ENCODE measurements at places on chromosomes 7 and 10.

- DNase-seq = no peak
These were observed 223.4 kb downstream of the BMPER start for GRCh38 chr7:34128762-34129161.

- DNase-seq = no peak
These were observed 141.8 kb upstream of the ASAH2 start for GRCh38 chr10:50392966-50393718.

GRCh38 chr7:157150882-157151281 lies 12.2 kb downstream of the UBE3C start:
- peak; percentile 15 for DNase-seq

GRCh38 chr7:71766016-71766415 lies 634.1 kb downstream of the GALNT17 start:
- no peak for DNase-seq

- DNase-seq = no peak
These were observed 74.0 kb upstream of the SEC61G start for GRCh38 chr7:54833001-54833467.

GRCh38 chr10:1468811-1469210 lies 268.5 kb downstream of the ADARB2 start:
- DNase-seq = no peak

- DNase-seq = no peak
These were observed 126.8 kb downstream of the WDR37 start for GRCh38 chr10:1183033-1183396.

DNA sequence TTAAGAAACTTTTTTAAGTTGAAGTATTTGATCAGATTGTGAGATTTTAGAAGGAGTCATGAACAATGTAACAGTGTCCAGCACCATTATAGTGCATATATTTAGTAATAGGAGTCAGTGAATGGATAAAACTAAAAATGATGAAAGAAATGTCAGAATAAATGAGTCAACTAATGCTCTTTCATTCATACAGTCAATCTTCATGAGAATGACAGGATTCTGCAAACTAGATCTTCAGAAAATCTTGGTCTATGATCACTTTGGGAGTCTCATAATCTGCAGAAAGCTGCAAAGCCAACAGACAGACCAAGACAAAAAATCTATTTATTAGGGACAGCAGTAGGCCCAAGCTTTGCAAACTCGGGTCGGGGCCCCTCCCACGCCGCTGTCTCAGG lies 710 bp downstream of the RNLS start:
- DNase-seq = no peak

DNA sequence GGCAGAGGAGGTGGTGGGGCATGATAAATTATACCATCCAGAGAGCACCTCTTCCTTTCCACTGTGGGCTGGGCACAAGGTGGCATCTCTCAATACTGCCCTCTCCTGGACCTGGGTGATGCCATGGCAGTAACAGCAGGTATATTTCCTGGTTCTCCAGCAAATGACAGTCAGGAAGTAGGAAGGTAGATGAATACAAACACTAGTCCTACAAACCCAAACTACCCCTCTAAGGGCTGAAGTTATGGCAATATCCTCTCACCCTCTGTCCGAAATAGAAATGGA lies 1004.9 kb downstream of the KCNMA1 start:
- DNase-seq = no peak

DNA sequence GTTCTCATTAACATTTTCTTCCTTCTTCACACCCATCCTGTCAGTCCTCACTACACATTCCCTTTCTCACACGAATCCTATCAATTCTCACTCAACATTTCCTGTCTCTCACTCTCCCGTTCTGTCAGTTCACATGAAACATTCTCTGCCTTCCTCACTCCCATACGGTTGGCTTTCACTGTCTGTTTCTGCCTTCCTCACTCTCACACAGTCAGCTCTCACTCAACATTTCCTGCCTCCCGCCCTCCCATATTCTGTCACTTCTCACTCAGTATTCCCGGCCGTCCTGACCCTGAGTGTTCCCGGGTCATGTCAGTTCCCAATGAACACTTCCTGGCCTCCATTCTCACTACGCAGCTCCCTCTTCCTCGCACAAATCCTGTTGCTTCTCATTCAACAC lies 61.5 kb downstream of the DYNC2I1 start:
- no peak for DNase-seq

- DNase-seq = no peak
These were observed 106.7 kb downstream of the CUX1 start for GRCh38 chr7:101924171-101924570.

- no peak for DNase-seq
These were observed 53.0 kb upstream of the TMEM168 start for GRCh38 chr7:112843151-112843550.

DNA sequence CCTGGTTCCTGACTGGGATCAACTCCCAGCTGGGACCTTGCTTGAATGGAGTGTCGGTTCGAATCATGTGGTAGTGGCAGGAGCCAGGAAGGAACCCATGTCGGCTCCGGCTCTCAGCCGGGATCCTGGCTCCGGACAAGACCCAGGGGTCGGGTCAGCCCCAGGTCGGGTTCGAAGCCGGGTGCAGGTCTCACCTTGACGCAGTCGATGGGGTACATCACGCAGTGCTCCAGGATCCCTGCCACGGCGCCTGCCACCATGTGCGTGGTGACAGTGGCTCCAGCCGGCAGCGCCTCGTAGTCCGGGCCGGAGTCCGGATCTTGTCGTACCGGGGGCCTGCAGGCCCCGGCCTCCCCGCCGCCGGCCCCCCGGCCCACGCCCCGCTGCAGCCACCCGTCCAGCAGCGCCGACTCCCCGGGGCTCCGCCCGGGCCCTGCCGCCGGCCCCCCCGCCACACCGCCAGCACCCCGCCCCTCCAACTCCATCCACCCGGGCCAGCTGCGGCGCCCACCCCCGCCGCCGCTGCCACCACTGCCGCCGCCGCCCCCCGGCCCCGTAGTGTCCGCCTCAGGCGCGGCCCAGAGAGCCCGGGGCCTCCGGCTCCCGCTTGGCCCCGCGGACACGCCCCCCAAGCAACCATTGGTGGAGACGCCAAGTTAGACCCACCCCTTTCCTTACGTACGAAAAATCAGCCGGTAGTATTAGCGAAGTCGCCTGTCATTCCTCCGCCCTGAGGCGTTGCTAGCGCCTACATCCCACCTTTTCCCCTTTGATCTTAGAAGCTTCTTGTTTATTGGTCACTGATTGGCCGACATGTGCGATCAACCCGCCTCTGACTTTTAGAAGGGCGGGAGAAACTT lies at the start of gene SLC25A28:
SLC25A28 (minus strand) TSS at position 589 of the 860 bp plus-strand sequence; CDS start at position 485, 104 bp downstream.
- DNase-seq = peak; percentile 100

GRCh38 chr10:130175074-130175473 lies 38.9 kb downstream of the GLRX3 start:
- no peak for DNase-seq

- DNase-seq = no peak
These were observed 157.2 kb downstream of the SH2D4B start for GRCh38 chr10:80694930-80695329.

DNA sequence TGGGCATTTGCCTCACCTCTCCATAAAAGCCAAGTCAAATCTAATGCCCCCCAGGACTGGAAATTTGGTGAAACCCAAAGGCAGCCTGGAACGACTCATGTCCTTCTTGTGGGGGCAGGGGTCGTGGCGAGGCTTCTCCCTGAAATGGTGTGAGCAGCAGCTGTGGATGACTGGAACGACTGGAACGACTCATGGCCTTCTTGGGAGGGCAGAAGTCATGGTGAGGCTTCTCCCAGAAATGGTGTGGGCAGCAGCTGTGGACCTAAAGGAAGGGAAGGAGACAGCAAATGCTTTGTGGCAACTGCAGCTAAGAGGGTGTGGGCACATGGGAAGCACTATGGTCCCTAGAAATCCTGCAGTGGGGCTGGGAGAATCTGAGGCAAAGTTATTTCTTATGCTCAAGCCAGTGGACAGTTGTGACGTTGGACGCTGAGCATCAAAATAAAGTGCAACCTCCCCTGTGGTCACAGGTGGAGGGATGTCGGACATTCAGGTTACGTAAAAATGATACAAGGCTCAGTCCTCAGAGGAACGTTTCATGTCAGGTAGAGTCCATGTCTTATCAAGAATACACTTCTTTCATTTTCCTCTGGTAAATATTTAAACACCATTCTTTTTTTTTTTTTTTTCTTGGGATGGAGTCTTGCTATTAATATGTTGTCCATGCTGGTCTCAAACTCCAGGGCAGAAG lies 107.0 kb upstream of the KIF5B start:
- DNase-seq = no peak

DNA sequence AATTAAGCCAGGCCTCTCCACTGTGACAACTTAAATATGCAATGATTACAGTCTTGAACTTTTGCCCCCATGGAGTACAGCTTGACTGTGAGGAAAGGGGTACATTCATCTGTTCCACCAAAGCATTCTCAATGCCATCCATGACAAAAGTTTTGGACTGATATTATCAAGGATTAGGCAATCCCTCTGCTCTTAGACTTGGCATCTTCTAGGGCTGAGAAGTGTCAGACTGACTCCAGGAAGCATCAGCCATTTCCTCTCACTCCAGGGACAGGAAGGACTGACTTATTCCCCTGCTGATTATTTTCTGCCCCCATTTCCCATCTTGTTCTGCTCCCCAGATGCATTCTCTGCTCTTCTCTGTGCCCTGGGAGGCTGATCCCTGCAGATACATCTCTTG lies 69.7 kb downstream of the ZNF365 start:
- DNase-seq = no peak

DNA sequence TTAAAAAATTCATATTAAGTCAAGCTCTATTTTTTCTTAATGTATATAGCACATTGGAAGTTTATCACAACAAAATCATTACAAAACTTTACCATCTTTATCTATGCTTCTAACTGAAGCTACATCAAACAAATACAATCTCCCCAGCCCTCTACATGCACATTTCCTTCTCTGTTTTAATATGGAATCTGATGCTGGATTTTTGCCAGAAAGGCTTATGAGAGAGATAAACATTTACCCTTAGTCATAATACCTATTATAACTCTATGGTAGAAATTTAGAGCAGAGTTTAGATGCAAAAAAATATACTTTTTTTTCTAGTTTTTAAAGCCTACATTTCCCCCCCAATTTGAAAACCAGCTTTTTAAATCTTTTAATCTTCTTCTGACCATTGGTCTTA lies 1198.6 kb downstream of the GATA3 start:
- peak; percentile 16 for DNase-seq

DNA sequence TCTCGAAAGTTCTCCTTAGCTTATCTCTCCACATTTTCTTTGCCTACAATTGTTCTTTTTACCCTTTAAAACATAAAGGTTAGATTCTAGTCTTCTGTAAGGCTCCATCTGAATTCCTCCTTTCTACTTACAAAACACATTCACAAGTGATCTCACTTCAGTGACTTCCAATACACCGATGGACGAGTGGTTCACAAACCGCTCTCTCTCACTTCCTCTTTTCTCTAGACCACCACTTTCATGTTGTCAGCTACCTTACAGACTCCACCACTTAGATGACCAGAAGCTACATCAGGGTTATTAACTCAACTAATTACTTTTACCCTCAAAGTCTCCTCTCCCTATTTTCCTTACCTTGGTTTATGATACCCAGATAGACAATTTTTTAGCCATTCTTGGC lies 11.8 kb downstream of the MET start:
- no peak for DNase-seq

GRCh38 chr10:69938541-69938991 lies 114.1 kb upstream of the MACROH2A2 start:
- no peak for DNase-seq

DNA sequence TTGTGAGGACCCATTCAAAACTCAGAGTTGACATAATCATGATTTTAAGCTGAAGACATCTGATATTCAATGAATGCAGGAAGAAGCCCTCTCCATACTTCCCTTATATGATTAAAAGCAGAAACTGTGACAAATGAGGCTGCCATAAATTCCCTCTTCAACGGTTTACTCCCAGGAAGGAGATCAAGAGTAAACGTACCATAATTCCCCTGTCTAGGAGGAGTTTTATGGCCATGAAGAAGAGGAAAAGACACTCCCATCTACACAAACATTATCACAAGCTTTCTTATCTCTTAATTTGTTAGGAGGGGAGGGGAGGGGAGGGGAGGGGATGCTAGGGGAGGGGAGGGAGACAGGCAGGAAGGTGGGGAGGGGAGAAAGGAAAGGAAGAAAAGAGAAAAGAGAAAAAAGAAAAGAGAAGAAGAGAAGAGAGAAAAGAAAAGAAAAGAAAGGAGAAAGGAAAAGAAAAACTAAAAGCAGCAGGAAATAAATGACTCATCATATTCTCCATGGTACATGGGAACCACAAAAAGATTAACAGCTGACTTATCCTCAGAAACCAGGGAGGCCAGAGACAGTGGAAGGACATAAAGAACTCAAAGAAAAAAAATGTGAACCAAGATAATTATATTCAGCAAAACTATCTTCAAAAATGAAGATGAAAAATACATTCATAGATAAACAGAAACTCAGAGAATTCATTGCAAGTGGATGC lies 121.6 kb downstream of the ALOX5 start:
- no peak for DNase-seq

- no peak for DNase-seq
These were observed 29.8 kb downstream of the GSDME start for GRCh38 chr7:24727154-24728120.

DNA sequence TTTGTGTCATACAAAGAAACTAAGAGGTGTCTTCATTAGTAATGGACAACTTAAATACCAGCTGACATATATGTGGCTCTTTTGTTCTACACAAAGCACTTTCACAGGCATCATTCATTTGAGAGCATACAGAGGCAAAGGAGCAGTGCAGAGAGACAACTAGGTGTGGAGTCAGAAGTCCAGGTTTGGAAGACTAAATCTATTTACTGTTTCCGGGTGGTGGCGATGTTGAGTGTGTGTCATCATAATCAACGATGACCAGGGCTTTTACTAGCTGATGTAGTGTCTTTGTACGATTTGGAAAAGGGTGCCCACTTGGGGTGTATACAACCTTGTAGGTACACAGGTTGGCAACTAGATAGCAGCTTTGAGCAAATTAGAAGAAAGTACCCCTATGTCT lies 195.5 kb upstream of the CCDC6 start:
- DNase-seq = no peak

DNA sequence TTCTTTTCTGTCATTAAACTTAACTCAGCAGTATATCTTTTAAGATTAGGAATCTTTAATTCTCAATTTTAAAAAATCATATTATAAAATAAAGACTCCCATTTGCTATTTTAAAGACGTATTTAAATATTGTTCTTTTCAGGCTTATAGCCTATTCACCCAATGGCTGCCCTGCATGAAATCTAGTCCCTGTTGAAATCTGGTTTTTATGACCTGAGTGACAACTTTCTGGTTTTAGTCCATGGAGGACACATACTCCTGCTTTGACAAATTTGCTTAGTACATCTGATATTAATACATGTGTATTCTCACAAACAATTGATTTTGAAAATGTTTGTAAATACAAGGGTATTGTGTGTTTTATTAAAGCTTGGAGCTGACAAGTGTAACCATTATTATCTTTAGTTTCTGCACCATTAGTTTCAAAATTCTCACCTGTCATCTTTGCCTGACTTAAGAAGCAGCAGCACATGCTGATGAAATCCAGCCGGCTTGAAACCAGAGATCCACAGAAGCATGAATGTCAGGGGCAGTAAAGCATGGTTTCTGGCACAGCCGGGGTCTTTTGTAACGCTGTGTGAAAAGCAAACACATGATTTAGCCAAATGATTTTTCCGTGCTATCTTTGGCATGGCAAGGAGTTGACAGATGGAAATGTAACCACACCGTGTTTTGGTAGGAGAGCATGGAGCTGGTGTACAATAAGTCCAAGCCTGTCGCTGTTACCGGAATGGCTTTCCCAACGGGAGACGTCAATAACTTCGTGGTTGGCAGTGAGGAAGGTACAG lies 262.8 kb downstream of the DYNC1I1 start:
- no peak for DNase-seq

GRCh38 chr7:106630648-106631047 lies 30.3 kb downstream of the CCDC71L start:
- DNase-seq = no peak

- peak; percentile 96 for DNase-seq
These were observed 77.5 kb upstream of the STEAP1B start for GRCh38 chr7:22577470-22578001.

- no peak for DNase-seq
These were observed 9.8 kb downstream of the TNS3 start for GRCh38 chr7:47572094-47572445.
